ENCODE measurements at places on chromosomes 3 and 15.

GRCh38 chr3:46703013-46703520 is 1.9 kb downstream of the TMIE start:
- DNase-seq, result no peak

- DNase-seq, result no peak
Observed at GRCh38 chr3:127072221-127072771, 89.4 kb downstream of the PLXNA1 start.

DNA sequence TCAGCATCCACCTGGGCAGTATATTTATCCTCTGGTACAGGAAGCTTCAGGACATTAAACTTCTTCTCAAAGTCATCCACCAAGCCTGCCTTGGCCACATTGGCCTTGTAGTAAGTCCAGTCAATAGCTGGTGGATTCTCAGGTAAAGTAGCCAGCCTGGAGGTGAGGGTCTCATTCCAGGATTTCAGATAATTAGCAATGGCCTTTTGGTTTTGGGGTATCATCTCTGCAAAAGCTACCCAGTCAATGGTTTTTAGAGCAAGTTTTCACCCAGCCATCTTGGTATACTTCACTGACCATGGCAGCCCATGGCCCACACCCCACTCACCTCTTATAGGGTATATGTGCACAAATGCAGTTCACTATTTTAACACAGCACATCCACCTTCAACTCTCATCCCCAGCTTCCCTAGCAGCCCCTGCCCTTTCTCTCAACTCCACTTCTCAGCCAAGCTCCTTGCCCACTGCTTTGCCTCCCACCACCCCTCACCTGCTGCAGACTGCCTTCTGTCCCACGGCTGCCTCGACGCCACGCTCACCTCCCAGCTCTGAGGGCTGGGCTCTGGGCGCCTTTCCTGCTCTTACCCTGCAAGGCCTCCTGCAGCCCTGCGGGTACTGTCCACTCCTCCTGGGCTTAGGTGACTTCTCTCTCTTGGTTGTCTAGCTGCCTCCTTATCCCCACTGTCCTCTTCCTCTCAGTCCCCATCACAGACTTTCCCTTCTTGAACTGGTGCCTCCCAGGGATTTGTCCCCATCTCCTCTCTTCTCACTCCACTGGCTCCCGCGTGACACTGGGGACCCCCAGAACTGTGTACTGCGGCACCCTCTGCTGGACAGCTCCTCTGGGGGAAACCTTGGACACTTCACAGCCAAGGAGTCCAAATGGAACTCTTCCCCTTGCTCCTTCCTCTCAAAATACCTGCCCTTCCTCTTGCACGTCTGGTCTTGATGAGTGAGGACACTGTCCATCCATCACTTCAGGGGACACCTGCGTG is 1.7 kb upstream of the TGM5 start:
- no peak for DNase-seq

GRCh38 chr3:161579395-161580126 is 83.0 kb downstream of the OTOL1 start:
- no peak for DNase-seq

DNA sequence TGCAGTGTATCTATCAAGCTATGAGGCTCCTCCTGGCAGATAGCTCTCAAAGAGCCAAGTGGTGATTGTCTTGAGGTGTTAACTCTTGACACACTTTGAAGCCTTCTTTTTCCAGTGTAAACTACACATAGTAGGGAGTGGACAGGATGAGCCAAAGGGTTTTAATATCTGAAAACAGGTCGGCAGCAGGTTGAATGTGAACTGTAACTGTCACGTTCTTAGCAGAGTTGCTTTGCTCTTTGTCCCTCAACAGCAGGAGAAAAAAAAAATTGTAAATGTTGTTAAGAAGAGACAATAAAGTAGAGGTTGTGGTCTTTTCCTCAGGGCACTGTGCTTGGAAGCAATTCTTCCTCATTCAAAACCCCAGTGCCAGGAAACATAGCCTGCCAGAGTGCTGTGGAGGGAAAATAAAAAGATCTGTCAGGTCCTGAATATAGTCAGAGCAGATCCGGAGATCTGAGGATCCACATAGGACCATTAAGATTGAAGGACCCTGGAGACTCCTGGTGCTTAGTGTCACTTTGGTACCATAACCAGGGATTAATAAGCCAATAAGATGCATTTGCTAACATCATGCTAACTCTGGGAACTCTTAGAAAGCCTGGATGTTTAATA is 229.7 kb downstream of the NAALADL2 start:
- no peak for DNase-seq

- DNase-seq, result no peak
Observed at GRCh38 chr3:48026098-48026497, 9.9 kb upstream of the MAP4 start.

DNA sequence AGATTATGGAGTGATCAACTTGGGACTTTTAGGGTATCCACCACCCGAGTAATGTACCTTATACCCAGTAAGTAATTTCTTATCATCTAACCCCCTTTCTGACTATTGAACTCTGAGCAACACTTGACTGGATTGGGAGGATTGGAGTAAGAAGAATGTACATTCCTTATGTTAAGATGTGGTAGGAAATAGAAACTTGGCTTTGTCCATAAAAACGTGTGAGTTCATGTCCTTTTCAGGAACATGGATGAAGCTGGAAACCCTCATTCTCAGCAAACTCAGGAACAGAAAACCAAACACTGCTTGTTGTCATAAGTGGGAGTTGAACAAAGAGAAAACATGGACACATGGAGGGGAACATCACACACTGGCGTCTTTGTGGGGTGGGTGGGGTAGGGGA is 112.3 kb downstream of the PTPRG start:
- no peak for DNase-seq

- DNase-seq, result no peak
Observed at GRCh38 chr3:87550892-87551291, 274.5 kb upstream of the POU1F1 start.

GRCh38 chr3:133236901-133237300 is 163.0 kb upstream of the BFSP2 start:
- no peak for DNase-seq

DNA sequence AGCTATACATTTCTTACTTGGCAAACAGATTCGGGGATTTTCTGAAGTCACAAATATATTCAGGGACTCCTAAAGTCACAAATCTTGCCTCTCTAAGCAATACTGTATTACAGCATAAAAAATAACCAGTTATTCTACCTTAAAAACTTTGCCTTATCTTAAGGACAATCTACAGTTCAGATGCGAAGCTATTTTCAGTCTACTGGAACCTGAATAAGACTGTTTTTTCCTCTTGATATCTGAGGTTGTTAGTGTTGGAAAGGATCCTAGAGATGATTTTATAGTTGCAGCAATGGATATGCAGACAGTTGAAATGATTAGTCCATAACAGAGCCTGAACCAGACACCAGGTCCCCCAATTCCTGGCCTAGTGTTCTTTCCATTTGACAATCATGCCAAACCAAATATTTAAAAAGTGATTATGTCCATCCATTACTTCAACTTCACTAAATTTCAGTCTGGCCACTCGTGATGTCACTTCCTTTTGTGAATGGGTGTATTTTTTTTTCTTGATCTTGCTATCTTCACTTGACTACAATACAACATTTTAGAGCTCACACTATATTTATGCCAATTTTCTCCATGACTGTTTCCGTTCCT is 1.8 kb downstream of the HDGFL3 start:
- peak; percentile 16 for DNase-seq

DNA sequence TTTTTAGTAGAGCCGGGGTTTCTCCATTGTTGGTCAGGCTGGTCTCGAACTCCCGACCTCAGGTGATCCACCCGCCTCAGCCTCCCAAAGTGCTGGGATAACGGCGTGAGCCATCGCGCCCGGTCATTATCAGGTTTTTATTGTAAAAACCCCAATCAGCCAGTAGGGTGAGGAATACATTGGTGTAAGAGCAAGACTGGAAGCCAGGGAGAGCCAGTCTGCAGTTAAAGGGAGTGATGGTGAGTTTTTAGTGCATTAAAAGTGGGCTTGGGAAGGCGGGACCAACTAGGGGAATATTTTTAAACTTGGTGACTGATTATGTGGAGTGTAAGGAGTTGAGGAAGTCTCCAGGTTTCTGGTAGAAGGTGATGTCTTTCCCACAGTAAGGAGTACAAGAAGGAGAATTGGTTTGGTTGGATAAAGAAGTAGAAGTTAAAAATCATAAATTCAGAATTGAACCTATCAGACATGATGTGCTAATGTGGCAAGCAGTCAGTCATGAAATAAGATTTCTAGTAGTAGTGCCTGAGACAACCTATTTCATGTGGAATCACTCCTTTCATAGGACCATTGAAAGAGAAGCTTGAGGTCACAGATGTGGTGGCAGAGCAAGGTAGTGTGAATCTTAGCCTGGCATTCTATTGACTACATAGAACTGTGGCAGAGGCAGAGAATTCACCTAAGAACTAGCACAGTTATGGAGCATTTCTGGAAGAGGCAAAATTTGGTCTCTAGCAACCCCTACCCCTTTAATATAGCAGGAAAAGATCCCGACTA is 2.4 kb upstream of the DCBLD2 start:
- DNase-seq, result no peak

DNA sequence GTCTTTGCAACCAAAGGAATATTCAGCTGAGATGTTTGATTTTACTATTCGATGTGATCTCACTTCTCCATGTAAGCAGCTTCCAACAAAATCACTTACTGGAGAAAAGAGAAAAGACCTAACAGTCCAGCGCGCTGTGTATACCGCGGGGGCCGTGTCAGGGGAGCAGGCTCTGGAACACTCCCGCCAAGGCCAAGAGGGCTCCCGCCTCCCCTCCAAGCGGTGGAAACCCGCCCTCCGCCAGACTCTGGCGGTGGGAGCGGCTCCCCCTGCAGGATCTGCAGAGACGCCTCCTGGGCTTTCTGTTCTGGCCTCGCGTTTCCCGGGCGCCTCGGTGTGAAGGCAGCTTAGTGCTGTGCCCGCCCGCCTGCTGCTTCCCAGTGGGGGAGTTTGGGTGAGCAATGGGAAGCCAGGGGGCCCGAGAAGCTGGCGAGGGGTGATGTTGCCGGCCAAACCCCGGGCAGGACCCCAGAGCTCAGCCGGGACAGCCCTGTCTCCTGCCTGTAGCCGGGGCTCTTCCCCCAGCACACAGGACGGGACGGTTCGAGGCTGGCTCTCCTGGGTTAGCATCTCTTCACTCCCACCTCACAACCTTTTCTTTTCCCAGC is 36.3 kb downstream of the CHST14 start:
- DNase-seq, result no peak

- no peak for DNase-seq
Observed at GRCh38 chr3:79247725-79248043, 520.1 kb downstream of the ROBO1 start.

DNA sequence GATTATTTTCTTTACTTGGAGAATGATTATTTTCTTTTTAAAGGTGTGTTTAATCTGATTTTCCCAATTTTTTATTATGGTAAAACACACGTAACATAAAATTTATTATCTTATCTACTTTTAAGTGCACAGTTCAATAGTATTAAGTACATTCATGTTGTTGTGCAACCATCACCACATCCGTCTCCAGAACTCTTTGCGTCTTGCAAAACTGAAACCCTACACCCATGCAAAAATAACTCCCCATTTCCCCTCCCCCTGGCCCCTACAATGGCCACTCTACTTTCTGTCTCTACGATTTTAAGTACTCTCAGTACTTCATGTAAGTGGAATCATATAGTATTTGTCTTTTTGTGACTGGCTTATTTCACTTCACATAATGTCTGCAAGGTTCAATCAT is 230.7 kb downstream of the SATB1 start:
- no peak for DNase-seq

DNA sequence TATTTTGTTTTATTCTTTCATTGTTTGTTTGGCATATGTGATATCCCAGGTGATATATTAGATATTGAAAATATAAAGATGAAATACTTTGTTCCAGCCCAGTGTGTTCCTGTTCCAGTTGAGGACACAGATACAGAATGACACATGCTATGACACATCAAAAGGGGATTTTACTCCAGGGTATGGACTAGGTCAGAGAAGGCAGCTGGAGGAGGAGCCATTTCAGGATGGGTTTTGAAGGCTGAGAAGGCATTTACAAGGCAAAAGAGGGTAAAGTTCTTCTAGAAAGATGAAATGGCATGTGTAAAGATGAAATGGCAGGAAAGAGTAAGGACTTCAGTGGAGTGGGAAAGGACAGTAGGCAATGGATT is 163.8 kb downstream of the ZIC1 start:
- DNase-seq, result no peak

DNA sequence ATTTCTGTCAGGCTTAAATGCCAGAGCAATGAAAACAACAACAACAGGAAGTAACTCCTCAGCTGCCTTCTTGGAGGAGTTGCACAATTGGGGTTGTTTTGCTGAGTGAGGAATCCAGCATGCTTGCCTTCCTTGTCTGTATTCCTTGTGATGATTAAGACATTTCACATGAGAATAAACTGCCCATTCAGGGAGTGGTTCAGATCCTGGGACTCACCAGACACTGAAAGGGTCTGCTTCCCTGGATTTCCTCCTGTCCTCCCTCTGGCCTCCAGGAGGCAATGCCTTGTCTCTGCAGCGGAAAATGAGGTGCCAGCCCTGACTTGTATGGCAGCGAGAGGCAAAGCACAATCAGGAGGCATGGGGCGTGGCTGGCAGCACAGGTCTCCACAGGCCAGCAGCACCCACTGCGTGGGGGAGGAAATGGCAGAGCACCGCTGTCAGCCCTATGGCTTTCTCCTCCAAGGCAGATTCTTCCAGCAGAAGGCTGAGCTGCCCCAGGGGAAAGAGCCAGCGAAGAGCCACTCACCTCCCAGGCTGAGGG is 41.5 kb downstream of the RBP2 start:
- peak; percentile 31 for DNase-seq

- DNase-seq, result no peak
Observed at GRCh38 chr3:53821631-53822121, 24.5 kb downstream of the CHDH start.

GRCh38 chr3:57017459-57017845 is 43.0 kb upstream of the SPATA12 start:
- no peak for DNase-seq

DNA sequence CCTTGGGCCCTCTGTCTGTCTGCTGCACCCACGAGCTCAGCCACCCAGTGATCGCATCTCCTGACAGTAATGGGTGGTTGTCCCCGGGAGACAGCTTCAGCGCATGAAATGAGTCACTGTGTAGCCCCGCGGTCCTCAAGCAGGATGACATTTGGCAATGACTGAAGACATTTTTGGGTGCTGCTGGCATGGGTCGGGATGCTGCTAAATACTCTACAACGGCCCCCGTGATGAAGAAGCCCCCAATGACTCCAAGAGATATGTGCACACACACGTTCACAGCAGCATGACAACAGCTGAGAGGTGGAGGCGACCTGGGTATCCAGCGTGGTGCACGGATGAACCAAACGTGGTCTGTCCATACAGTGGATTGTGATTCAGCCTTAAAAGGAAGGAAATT is 17.4 kb upstream of the ZXDC start:
- DNase-seq, result no peak

- DNase-seq, result no peak
Observed at GRCh38 chr15:89144491-89144890, 56.2 kb downstream of the ABHD2 start.

- DNase-seq, result no peak
Observed at GRCh38 chr3:10556312-10556711, 50.9 kb upstream of the ATP2B2 start.

GRCh38 chr3:121152573-121152972 is 244.6 kb downstream of the STXBP5L start:
- DNase-seq, result no peak

GRCh38 chr3:127536830-127537812 is 53.4 kb downstream of the TPRA1 start:
- DNase-seq, result no peak

Data from AG09309 (cell line).